Coronary artery (tissue), 2 donors: ENCODE measurements at places on chromosomes 11 and 22.
A peak's percentile ranks its signal among the peaks of the same experiment; 100 is the strongest.

DNA sequence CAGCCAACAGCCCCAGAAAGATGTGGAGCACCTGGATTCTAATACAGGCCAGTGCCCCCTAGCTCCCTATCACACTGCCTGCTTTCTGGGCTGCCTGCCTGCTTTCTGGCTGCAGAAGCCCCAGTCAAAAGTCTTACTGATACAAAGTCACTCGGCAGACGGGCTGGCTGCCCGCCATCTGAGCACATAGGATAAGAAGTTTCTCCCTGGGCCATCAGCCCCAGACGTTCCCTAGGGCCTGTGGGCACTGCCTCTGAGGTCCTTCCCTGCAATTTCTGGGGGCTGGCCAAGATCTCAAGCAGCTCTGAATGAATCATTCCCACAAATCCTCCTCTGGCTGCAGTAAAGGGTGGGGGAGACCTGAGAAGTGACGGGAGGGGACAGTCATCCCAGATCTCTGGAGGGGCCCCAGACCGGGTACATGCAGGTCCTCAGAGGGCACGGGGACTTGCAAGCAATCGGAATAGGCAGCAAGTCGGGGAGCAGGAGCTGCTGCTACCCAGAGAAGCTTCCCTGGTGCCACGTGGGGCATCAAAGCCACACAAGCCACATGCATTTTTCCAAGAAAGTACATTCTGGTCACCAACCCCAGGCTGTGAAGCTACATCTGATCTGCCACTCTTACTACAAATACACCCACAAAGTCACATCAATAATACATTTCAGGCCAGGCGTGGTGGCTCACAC, 4.7 kb downstream of the TPST2 start:
- peak; percentile 79 for DNase-seq

DNA sequence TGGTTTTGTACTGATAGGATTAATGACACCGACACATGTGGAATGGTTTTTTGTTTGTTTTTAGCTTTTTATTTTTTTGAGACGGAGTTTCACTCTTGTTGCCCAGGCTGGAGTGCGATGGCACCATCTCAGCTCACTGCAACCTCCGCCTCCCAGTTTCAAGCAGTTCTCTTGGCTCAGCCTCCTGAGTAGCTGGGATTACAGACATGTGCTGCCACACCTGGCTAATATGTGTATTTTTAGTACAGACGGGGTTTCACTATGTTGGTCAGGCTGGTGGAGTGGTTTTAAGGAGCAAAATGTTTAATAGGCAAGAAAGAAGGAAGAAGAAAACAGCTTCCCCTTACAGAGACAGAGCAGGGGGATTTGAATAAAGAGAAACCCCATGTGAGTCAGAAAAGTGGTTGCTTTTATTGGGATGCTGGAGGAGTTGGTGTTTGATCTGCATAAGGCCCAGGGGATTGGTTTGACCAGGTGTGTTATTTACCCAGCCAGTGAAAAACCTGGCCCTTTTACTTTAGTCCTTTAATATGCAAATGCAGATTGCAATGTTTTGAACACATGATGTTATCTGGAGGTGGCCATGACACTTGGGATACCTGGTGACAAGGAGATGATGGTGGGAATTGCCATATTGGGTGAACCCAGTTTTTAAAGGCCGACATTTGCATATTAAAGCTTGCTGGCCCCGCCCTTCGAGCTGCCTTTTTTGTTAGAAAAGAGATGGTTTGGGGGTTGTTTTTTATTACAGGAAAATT, 24.3 kb downstream of the SUSD2 start:
- no peak for DNase-seq

DNA sequence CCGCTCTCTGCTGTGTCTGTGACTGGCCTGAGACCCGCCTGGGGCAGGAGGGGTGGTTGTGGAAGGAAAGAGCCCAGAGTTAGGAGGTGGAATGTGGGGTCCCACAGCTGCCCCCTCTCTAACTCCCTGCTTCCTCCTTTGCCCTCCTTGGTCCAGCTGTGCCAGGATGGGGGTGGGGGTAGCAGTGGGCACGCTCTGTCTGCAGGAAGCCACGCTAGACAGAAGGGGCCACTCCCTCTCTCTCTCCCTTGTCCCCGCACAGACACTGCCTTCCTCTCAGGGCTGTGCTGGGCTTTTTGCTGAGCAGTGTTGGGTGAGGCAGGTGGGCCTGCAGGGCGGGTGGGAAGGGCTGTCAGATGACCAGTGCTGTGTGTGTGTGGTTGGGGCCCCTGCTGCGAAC, 2.0 kb upstream of the SOX10 start:
- no peak for DNase-seq

DNA sequence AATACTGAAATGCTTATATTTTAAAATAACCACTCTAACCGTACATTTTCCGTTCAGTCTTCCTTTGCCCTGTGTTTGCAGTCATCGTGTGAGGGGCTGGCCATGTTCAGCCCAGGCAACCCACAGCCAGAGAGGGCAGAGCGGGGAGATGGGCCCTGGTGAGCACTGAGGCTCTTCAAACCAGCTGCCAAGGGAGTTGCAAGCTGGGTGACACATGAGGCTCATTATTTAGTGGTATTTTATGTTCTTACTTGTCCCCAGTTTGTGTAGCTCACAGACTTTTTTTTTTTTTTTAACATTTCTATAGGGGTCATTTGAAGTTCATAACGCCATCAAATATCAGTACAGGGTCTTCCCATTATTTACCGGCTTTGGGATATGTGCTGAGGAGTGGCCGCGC, 18.0 kb upstream of the DGCR6 start:
- DNase-seq: no peak

DNA sequence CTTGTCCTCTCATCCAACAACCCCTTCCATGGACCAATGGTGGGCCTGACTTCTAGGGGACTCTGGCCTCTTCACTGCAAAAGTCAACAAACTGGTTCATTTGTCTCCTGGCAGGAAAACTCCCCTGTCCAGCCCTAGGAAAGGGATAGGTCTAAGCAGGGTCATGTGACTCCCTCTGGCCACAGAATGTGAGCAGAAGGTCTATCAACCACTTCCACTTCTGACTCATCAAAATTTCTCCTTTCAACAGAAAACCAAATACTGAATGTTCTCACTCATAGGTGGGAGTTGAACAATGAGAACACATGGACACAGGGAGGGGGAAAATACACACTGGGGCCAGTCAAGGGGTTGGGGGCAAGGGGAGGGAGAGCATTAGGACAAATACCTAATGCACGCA, 1.3 kb upstream of the ISX start:
- DNase-seq: no peak

GRCh38 chr11:7599209-7599608, 74.1 kb downstream of the CYB5R2 start:
- DNase-seq: no peak

DNA sequence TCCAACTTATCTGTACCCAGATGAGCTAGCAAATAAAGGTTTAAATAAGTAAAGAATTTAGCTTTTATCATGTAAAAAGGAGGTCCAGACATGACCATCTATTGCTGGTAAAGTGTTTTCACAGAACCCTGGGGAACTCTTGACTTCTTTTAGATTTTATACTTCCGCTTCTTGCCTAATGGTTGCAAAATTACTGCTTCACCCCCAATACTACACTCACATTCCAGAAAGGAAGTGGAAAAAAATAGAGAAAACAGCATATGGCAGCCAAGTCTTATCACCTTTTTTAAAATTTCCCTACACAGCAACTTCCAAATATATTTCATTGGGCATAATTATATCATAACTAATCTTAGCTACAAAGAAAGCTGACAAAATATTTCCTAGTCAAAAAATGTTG, 12.1 kb downstream of the BBOX1 start:
- no peak for DNase-seq

GRCh38 chr11:70590356-70590991, 192.1 kb downstream of the CTTN start:
- DNase-seq: no peak

GRCh38 chr11:67494371-67495233, 10.6 kb downstream of the PITPNM1 start:
- DNase-seq: no peak

DNA sequence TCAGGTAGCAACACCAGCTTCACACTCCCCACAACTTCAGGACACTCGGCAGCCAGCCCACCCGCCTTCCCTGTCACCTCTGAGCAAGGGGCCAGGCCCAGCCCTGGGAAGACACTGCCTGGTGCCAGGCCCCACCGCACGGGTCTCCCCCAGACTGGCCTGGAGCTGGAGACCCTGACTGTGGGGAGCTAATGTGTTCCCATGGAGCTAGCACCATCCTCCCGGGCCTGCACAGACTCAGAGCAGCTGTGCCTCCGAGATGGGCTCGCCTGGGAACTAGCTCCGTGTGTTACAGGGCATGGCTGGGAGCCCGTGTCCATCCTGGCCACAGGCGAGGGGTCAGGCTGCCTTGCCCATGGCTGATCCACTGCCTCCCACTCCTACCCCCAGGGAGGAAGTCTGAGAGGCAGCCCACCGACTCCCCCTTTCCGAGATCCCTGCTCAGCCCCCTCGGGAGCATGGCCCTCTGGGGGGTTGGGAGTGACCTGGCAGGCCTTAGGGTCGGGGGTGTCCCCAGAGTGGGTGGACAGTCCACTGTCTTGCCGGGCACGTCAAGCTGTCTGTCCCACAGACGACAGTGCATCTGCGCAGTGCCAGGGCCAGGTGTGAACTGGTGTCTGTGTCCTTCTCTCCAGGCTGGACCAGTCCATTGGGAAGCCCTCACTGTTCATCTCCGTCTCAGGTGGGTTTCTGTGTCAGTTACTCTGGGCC, 76.7 kb upstream of the KCNQ1OT1 start:
- DNase-seq: peak; percentile 72

- DNase-seq: no peak
Observed at GRCh38 chr11:94450048-94450447, 43.6 kb downstream of the MRE11 start.

- DNase-seq: no peak
Observed at GRCh38 chr11:63821411-63821810, 8.2 kb downstream of the SPINDOC start.

- DNase-seq: no peak
Observed at GRCh38 chr11:94194712-94195111, 66.1 kb downstream of the PANX1 start.

GRCh38 chr11:78657441-78657840, 82.8 kb upstream of the NARS2 start:
- DNase-seq: no peak

DNA sequence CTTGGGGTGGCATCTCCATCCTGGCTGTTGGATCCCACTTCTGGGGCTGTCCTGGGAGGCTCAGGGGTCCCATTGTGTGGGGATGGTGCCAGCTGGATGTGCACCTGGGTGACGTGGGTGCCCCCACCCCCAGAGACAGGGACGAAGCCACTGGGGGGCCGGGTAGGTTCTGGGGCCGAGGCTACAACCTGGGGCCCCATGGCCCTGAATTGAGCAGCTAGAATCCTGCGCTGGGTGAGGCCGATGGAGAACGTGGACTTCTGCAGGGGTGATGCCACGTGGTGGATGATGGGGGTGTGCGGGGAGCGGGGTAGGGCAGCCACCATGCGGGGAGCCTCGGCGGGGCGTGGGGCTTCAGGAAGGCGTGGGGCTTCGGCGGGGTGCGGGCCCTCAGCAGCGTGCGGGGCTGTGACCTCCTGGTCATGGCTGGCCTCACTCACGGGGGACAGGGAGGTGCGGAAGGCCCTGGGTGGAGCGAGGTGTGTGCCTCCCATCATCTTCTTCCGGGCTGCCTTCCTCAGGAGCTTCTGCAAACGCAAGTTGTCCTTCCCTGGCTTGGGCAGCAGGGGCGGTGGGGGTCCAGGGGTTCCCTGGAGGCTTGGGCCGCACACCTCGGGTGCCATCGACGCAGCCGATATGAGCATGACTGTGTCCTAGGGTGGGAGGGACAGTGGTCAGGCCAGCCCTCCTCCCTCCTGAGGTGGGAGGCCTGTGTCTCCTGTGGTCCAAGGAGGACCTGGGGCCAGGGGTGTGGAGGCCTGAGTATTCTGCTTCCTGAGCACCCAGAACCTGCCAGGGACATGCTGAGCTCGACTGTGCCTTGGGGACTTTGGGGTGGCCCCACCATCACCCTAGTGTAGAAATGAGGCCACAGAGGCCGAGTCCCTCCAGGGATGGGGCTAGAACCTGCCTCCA, 1.5 kb downstream of the PRR33 start:
- no peak for DNase-seq

DNA sequence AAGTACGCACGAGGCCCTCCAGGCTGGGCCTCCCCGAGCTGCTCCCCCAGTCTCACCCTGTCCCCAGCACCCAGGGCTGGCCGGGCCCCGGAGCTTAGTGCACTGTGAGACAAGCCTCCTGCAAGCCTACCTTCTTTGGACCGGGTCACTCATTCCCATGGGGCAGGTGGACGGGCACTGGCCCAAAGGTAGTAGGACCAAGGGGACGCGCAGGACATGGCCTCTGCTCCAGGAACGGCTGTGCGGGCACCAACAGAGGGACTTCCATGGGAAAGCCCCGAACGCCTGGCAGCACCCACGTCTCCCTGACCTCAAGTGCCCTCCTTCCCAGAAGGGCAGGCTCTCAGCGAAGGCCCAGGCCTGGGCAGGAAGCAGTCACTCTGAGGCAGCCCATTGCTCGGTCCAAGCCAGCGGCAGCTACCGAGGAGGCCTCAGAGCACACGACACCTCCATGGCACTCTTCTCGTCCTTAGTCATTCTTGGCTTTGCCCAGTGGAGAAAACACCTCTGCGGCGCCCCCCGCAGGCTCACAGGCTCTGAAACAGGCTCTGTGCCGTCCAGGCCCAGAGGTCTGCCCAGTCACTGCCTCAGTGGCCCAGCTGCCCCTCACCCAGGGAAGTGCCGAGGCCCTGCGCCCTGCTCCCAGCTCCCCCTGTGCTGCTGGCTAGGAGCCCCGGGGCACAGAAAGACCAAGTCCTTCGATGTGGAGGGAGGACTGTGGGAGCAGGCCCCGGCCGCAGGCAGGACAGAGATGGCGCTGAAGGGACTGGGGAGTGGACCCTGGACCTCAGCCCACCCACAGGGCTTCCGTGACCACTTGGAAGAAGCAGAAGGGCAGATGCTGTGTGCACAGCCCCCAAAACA, 3.8 kb downstream of the MOB2 start:
- peak; percentile 89 for DNase-seq

DNA sequence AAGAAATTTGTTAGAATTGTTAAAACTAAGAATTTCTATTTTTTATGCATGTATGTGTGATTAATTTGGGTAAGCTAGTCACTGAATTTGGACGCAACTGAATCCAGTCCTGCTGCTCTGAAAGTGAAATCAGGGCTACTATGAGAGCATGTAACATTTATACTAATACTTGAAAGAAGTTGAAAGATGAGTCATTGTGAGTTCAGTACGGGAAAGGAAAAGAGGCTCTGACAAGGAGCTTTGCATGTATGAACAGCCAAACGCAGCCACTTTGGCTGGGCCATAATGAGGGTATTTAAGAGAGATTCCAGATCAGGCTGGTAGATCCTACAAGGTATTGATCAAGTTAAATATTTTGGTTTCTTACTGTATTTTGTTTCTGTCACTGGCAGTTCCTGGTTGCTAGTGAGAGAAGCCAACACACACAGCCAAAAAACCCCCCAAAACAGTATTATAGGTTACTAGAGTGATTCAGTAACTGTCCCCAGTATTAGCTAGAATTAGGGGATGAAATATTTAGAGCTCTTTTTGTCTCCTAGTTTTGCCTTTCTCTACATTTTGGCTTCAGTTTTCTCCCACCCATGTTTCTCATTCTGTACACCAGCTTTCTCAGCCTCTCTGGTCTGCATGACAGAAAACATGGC, 14.1 kb downstream of the AASDHPPT start:
- DNase-seq: no peak
